ENCODE measurements at places on chromosomes 2 and 18. TPM values are rescaled to one million over a fixed set of nuclear protein-coding genes. Genes with fewer than 3 reads are reported as not detected.

DNA sequence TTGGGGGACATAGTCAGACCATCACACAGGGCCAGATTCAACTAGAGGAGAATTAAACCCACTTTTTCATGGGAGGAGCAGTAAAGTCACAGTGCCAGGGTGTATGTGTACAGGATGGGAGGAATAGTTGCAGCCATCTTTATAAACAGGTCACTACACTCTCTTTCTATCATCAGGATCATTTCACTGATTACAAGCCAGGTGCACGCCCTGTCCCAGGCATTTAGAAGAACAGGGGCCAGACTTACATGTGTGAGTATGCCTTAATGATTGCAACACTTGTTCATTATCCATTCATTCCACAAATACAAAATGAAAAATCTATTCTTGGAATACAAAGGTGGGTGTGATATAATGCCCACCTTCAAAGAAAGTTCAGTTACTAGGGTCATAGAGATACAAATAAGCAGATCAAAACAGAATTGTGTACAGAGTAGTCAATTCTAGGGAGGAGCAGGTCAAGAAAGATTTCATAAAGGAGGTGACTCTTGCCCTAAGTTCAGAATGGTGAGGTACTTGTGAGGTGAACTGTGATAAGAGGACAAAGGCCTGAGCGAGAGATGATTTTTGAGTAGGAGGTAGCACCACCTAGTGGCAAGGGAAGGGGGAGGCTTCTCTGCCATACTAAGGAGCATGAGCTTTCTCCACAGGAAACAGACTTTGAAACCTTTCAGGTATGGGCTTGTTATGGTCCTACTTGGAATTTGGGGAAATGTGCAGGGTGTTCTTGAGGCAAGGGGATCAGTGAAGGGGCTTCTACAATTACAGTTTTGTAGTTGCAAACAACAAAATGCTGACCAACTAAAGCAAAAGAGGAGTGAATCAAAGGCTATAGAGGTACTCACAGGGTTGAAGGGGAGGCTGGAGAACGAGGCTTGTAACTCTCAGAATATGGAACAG is 156.3 kb downstream of the SUCLG1 start:
- peak; percentile 14 for DNase-seq
- no peak overlapping the region for H3K4me3 ChIP-seq
- no peak overlapping the region for H3K27ac ChIP-seq
- no peaks in the 10 kb centered on the region for H3K36me3 ChIP-seq

- H3K4me3 ChIP-seq: no peak overlapping the region
- no peaks in the 10 kb centered on the region for H3K4me1 ChIP-seq
- DNase-seq: no peak
- no peaks in the 10 kb centered on the region for H3K36me3 ChIP-seq
- no peaks in the 10 kb centered on the region for H3K27me3 ChIP-seq
Measured at GRCh38 chr2:102436323-102436722, 13.4 kb downstream of the IL18RAP start.

DNA sequence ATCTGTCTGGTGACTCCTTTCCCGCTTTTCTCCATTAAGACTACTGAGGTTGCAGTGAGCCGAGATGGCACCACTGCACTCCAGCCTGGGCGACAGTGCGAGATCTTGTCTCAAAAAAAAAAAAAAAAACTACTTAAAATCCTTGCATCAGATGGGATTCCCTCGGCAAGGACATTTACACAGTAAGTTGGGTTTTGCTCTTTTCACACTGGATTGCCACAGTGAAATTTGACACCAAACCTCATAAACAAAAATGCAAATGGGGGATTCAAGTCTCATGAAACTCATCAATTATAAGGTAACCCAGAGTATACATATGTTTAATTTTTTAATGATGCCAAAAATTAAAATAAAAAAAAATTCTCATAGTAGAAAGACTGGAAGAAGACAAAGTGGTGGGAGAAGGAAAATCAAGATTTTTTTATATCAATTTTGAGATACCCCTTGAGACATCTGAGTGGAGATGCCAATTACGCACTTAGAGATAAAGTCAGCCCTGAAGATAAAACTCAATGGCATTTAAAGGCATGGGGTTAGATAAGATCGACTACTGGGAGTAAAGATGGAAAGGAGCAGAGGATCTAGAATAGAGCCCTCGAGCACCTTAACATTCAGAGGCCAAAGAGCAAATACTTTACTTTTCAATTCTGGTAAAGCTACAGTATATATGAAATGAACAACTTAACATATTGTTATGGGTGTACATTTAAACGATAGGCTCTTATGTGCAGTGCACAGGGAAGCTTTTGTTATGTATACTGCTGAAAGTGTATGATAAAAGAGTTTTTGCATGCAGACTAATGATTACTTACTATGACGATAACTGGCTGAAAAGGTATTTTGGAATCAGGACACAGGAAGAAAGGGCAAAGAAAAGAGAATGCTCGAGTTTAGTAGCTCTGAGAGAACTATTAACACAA is 37.6 kb downstream of the CHMP3 start:
- no peaks in the 10 kb centered on the region for H3K4me1 ChIP-seq
- DNase-seq: no peak
- H3K36me3 ChIP-seq: peaks cover 7% of the 10 kb centered on the region
- no peak overlapping the region for H3K27ac ChIP-seq
- no peaks in the 10 kb centered on the region for H3K27me3 ChIP-seq
- H3K4me3 ChIP-seq: no peak overlapping the region

GRCh38 chr18:69683176-69683575 is 264.5 kb downstream of the CD226 start:
- no peak for DNase-seq
- no peaks in the 10 kb centered on the region for H3K36me3 ChIP-seq
- H3K27me3 ChIP-seq: no peaks in the 10 kb centered on the region
- no peak overlapping the region for H3K4me3 ChIP-seq
- H3K4me1 ChIP-seq: no peaks in the 10 kb centered on the region

- H3K4me3 ChIP-seq: no peak overlapping the region
- H3K27ac ChIP-seq: no peak overlapping the region
- H3K36me3 ChIP-seq: peaks cover 10% of the 10 kb centered on the region
- H3K4me1 ChIP-seq: no peaks in the 10 kb centered on the region
- DNase-seq: no peak
- H3K27me3 ChIP-seq: no peaks in the 10 kb centered on the region
Measured at GRCh38 chr2:63977904-63978303, 41.3 kb downstream of the VPS54 start.

GRCh38 chr18:25223211-25223610 is 128.8 kb downstream of the ZNF521 start:
- no peak overlapping the region for H3K27ac ChIP-seq
- H3K4me1 ChIP-seq: no peaks in the 10 kb centered on the region
- no peak for DNase-seq
- H3K4me3 ChIP-seq: no peak overlapping the region
- peaks cover 6% of the 10 kb centered on the region for H3K36me3 ChIP-seq
- H3K27me3 ChIP-seq: no peaks in the 10 kb centered on the region

DNA sequence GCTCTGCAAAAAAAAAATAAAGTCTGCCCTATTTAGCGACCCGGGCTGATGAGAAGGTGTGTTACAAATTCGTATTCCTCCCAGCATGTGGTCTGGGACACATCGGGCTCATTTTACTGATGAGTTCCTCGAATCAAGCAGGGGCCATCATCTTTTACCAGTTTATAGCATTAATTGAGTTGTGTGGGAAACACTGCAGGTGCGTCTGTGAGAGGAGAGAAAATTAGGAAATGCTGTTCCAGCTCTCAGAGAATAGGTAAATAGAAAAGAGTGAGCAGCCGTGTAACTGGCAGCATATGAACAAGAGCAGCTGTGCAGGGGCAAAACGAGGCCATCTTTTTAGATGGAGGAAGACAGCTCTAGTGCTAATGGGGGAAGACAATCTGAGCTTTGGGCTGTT is 216.7 kb downstream of the SETBP1 start:
- no peak overlapping the region for H3K4me3 ChIP-seq
- no peaks in the 10 kb centered on the region for H3K27me3 ChIP-seq
- H3K4me1 ChIP-seq: no peaks in the 10 kb centered on the region
- no peaks in the 10 kb centered on the region for H3K36me3 ChIP-seq
- H3K27ac ChIP-seq: no peak overlapping the region

DNA sequence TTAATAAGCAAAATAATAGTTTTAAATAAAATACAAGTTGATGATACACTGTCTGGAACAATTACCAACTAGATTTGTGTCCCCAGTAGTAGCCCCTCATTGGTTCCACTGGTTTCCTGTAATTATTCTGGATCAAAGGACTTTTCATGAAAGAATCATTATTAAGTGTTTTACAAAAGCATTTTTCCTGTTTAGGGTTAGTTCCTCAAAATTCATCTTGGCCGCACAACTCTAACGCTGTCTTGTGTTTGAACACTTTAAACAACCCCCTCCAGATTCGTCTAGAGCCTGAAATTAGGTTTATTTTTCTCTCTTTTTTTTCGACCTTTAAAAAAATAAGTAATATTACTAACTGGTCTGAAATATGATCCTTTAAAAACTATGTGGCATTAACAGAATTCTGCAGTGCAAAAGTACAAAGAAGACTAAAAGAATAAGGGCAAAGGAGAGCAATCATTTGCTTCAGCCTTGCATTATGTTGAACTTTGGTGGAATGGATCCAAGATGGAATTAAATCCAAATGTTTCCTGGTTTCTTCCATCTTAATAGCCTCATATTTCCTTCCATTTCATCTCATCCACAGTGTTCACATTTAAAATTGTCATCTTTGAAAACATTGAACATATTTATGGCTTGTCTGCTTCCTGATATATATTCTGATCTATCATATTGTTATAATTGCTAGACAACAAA is 678.4 kb downstream of the IRS1 start:
- no peaks in the 10 kb centered on the region for H3K27me3 ChIP-seq
- H3K4me1 ChIP-seq: no peaks in the 10 kb centered on the region

DNA sequence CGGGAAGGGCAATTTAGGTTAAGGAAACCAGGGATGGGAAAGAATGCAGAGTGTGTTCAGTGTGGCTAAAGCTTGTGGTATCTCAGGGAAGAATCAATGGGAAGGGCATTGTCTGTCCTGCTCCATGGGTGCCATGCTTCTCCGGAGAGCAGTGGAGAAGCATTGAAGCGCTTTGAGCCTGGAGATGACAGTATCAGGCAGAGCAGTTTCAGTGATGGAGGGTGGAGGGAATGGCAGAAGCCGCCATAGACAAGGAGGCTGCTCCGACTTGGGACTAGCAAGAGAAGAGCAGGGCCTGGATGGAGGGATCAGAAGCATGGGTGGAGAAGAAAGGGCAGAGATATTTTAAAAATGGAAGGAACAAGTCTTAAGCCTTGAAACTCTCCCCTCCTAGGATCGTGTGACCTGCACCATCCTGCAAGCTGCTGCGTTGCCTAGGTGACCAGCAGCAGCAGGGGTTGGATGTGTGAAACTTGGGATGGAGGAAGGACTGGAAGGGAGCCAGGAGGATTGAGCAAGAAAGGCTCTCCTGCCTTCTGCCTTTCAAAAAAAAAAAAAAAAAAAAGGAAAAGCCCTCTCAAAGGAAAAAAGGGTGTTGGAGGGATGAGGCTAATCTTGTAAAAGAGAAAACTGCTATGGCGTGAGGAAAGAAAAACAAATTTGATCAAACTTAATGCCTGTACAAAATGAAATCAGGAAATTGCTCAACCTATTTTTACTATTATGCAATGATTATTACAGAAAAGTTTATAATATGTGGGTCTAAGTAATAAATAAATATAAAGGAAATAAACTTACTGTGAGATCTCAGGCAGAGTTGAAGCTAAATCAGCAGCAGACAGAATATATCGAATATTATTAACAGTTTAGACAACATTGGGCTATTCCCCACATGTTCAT is 493.8 kb upstream of the NRP2 start:
- H3K36me3 ChIP-seq: no peaks in the 10 kb centered on the region
- no peak overlapping the region for H3K4me3 ChIP-seq
- H3K27me3 ChIP-seq: no peaks in the 10 kb centered on the region
- DNase-seq: peak; percentile 14
- H3K4me1 ChIP-seq: no peaks in the 10 kb centered on the region
- H3K27ac ChIP-seq: no peak overlapping the region

DNA sequence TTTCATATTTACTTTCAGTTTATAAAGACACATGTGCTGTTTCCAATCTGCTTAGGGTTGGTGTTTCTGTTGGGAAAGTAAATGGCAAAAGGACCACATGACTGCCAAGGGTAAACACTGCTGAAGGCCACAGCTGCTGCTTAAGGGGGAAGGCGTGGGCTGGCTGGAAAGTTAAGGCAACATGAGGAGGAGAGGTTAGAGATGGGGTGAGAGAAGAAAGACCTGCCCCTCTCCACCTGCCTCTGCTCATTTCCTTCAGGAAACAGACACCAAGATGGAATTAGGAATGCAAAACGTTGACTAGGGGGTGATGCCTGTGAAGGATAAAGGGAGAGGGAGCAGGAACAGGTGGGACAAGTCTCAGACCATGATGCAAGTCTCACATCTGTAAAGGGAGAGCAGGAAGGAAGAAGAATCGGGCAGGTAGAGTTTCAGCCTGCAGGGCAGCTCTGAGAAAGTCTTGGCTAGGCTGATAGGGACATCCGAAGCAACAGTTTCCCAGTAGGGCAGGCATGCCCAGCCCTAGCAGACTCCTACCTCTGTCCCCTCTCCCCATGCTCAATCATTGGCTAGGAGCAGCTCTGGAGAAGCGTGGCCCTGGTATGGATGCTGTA is 86.0 kb downstream of the CDC42EP3 start:
- H3K27ac ChIP-seq: no peak overlapping the region
- no peak for DNase-seq
- peaks cover 9% of the 10 kb centered on the region for H3K4me1 ChIP-seq
- H3K4me3 ChIP-seq: no peak overlapping the region
- H3K27me3 ChIP-seq: no peaks in the 10 kb centered on the region
- H3K36me3 ChIP-seq: no peaks in the 10 kb centered on the region

The UGT1A4 gene
- 0.34 TPM for total RNA-seq

The SPHKAP gene
- total RNA-seq: 1.6 TPM

The GPR45 gene
- total RNA-seq: not detected

The PAX8 gene
- total RNA-seq: 2,156 TPM

The EMILIN2 gene
- total RNA-seq: 29.9 TPM

The PLCL1 gene
- total RNA-seq: 9.1 TPM
